ENCODE measurements at places on chromosomes 12 and 14.
A peak's percentile ranks its signal among the peaks of the same experiment; 100 is the strongest.

- no peak for ATAC-seq
Observed at GRCh38 chr14:68680541-68681051, 112.3 kb downstream of the ZFP36L1 start.

DNA sequence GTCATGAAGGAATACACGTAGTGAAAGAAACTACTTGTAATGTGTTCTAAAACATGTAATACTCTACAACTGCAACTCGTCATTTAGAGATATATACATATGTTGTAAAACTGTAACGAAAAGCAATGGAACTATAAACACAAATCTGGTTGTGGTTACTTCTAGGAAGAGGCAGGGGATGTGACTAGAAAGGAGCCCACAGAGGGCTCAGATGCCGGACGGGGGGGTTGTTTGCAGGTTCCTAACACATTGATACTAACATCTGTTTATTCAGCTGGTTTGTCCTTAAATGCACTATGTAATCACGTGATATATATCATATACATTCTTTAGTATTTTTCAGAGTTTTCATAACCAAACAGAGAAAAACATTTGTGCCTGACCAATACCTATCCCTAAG lies 16.1 kb upstream of the ANHX start:
- ATAC-seq: no peak

DNA sequence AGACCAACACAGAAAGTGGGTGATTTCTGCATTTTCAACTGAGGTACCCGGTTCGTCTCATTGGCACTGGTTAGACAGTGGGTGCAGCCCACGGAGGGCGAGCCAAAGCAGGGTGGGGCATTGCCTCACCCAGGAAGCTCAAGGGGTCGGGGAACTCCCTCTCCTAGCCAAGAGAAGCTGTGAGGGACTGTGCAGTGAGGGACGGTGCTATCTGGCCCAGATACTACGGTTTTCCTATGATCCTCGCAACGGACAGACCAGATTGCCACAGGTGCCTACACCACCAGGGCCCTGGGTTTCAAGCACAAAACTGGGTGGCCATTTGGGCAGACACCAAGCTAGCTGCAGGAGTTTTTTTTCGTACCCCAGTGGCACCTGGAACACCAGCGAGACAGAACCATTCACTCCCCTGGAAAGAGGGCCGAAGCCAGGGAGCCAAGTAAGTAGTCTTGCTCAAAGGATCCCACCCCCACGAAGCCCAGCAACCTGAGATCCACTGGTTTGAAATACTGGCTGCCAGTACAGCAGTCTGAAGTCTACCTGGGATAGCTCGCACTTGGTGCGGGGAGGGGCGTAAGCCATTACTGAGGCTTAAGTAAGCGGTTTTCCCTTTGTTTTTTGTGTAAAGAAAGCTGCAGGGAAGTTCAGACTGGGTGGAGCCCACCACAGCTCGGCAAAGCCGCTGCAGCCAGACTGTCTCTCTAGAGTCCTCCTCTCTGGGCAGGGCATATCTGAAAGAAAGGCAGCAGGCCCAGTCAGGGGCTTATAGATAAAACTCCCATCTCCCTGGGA lies 25.5 kb upstream of the NAA30 start:
- ATAC-seq: no peak

DNA sequence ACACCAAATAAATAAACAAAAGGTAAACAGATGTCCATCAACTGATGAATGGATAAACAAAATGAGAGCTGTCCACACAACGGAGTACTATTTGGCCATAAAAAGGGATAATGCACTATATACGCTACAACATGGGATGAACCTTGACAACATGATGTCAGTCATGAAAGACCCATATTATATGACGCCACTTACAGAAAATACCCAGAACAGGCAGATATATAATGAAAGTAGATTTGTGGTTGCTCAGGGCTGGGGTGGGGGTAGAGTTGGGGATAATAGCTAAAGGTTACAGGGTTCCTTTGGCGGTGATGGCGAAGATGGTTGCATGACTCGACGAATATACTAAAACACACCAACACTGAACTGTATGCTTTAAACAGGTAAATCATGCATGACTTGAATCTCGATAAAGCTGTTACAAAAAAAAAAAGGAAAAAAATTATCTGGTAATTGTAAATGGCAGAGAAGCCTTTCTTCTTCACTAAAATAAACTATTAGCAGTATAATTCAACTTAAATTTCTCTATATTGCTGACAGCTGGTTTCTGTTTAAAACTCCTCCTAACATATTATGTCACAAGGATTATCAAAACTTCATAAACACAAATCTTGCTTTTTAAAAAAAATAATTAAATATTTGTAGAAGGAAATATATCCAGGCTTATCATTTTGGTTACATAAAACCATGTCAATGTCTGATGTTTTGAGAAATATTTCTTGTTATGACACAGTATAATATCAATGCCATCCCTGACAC lies 13.9 kb downstream of the CDC42BPB start:
- ATAC-seq: no peak

DNA sequence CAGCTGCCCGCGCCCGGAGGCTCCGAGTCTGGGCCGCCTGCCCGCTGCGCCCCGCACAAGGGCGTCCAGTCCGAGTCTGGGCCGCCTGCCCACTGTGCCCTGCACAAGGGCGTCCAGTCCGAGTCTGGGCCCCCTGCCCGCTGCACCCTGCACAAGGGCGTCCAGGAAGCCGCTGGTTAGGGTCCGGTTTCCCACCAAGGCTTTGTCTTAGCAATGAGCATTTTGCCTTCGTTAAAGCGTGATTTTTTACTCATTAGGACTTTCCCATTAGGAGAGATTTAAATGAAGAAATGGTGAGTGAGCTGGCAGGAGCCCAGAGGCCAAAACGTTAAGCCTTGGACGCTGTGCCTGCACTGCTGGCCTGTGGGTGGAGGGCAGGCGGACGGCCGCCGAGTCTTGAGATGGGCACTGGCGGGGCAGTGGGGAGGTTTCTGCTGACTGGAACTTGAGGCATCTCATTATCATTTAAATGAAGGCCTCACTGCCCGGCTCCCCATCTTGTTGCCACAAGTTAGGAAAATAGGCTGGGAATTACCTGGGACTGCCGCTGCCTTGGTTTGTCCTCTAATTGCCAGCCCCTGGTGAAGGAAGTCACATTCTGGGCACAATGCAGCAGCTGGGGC lies 36.0 kb downstream of the FBRSL1 start:
- ATAC-seq: no peak

DNA sequence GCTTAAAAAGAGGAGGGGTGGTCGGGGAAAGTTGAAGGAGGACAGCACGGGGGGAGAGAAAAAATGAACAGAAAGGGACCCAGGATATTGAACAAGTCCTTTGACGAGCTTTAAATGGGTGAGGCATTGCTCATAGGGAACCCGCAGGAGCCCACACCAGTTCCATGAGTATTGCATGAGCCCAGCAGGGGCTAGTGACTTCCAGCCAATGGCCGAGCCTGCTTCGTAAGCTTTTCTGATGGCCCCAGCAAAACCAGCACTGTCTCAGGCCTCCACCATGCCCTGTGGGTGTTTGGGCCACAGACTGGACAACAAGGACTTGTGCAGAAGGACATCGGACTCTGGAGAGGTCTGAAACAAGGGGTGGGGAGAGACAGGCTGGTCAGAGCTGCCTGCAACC lies 109.5 kb downstream of the ZFP36L1 start:
- no peak for ATAC-seq

- no peak for ATAC-seq
Observed at GRCh38 chr14:89015016-89015415, 190.6 kb downstream of the TTC8 start.

GRCh38 chr14:23300687-23301223 lies 1.9 kb downstream of the PPP1R3E start:
- no peak for ATAC-seq

DNA sequence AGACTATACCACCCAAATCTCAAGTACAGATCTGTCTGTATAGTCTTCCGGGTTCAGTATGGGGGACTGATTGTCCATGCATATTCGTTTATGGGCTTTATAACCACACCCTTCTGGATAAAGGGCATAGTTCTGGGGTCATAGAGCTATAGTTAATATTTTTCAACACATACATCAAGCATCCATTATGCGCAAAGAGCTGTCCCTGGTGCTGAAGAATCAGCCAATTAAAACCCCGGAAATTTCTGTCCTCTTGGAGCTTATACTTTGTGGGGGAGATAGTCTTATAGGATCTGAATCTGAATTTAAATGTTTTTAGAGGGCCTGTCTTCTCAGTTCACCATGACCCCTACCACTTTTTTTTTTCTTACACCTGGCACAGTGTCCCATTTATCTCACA lies 256.7 kb downstream of the SUDS3 start:
- no peak for ATAC-seq

DNA sequence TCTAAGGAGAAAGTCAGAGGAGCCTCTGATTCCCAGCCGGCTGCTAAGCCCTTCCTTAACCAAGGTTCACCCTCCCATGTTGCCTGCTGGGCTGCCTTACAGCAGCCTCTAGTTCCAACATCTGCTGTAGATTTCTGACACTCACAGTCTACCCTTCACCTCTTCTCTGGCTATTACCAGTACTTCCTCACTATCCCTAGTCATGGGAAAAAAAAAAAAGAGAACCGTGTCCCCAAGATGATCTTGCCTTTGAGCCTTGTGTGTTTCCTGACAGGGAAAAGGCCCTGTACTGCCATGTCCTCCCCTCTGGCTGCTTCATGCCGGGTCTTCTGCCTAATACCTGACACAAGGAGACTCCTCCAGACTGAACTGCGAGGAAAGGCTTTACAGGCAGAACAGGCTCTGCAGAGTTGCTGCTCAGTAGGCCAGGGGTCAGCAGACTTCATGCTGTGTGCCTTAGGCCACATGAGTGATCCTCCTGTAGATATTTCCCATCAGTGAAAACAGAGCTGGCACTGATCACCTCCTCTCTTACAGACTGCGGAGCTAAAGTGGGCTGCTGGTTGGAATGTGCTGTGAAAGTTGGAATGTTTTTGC lies 46.8 kb downstream of the PRKCH start:
- ATAC-seq: no peak

DNA sequence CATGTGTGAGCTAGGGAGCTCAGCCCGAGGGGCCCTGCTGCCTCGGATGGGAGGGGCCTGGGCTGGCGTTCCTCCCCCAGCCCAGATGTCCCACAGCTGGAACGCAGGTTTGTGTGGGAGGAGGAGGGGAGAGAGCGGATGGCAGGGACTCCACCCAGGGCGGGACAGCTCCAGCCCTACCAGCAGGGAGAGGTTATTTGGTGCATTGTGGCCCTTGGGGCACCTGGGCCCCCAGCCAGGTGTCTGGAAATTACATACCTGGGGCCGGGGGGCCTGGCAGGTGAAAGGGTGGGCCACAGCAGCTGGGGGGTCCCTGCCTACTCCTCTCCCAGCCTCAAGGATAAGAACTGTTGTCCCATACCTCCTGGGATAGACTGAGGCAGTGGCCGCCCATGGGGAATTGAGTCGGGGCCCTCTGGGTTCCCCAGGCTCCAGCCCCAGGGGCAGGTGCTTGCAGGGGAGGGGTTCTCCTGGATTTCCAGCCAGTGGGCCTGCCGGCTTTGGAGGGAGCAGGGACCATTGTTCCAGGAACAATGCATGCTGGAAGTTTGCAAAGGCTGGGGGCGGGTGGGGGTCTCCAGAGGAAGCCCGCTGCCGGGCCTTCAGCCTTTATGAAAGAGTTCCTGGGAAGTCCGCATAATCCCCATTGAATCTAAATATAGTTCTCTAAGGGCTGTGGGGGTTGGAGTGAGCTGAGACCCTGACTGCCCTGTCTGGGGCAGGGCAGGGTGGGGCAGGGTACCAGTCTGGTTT lies 1.2 kb downstream of the KIF26A start:
- no peak for ATAC-seq

DNA sequence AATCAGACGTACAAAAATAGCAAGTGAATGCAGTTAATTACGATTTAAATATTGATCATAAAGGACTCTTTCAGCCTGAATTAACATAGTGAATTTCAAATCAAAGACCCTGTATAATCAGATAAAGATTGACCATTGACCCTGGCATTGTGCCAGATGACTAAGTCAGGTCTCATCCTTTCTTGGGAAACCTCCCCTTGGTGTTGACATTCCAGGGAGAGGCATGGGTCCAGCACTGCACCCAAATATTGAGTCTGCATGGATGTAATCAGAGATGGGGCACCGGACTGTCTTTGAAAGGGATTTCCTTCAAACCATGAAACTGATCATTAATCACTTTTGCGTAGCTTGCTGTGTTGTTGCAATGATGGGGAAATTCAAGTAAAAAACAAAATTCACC lies 1138.2 kb downstream of the BCL11B start:
- ATAC-seq: no peak

DNA sequence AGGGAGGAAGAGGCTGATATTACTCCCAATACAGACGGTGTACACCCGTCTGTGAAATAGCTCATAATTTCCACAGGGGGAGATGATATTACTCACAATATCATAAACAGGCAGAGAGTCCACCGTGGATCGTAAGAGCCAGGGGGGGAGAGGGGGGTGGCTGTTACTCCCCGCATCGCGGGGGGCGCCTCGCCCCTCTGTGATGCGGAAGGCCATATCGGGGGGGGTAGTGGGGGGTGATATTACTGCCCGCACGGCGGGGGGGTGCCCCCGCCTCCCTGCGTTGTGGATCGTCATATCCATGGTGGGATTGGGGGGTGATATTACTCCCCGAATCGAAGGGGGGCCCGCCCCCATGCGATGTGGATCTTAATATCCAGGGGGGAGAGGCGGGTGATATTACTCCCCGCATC lies 91.9 kb downstream of the FRMD6 start:
- ATAC-seq: peak; percentile 51

DNA sequence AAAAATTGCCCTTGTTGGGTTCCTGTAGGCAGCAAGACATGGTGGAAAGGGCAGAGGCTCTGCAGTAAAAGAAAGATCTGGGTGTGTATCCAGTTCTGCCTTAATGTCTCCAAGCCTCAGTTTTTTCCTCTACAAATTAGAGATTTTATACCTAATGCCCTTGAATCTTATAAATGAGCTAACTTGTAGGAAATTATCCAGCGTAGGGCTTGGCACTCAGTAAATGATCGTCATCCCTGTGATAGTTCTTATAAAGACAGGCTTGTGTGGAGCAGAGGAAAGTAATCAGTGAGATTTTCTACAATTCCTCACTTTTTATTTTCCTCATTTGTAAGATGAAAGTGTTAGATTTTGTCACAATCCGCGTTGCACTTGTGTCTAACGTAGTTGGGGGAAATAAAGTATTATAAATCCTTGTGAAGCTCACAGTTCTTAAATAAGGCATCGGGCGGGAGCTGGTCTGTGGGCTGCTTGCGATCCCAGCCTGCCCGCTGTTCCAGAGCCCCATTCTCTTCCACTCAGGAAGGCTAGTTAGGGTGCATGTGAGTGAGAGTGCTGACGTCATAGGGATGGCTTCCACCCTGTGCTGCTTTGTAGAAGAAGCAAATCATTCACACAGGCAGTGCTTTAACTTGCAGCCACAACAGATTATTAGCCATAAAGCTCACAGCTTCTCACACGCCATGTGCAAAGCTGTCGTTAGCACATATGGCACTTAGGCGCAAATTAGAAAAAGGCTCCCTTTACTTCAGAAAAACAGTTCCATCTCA lies 87.6 kb downstream of the EML1 start:
- ATAC-seq: no peak

- ATAC-seq: no peak
Observed at GRCh38 chr12:126185025-126185424, 1119.8 kb downstream of the AACS start.

GRCh38 chr12:27426743-27427487 lies 19.6 kb upstream of the SMCO2 start:
- no peak for ATAC-seq
